ENCODE measurements at places on chromosomes 4 and X.

- no peak for DNase-seq
Observed at GRCh38 chr4:76830964-76831703, 66.8 kb downstream of the SOWAHB start.

GRCh38 chr4:5192678-5193077 is 141.4 kb downstream of the STK32B start:
- no peak for DNase-seq

DNA sequence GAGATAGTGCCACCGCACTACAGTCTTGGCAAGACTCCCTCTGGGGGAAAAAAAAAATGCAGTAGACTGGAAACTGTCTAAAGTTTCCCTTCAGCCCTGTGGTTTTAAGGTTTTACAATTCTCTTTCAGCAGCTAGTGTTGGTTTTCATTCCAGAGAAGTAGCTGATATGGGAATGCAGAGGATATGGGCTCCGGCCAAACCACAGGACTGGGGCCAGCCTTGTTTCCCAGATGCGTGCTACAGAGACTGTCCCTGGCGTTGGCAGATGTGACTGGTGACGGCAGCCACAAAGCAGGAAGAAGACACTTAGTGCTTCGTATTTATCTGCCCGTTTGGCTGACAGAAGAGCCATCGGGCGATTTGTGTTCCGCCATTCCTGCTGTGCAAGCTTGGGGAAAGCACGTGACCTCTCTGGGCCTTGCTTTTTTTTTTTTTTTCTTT is 43.2 kb downstream of the ZBTB49 start:
- DNase-seq: peak; percentile 91

GRCh38 chrX:47840111-47840510 is 3.4 kb downstream of the ZNF81 start:
- DNase-seq: no peak

DNA sequence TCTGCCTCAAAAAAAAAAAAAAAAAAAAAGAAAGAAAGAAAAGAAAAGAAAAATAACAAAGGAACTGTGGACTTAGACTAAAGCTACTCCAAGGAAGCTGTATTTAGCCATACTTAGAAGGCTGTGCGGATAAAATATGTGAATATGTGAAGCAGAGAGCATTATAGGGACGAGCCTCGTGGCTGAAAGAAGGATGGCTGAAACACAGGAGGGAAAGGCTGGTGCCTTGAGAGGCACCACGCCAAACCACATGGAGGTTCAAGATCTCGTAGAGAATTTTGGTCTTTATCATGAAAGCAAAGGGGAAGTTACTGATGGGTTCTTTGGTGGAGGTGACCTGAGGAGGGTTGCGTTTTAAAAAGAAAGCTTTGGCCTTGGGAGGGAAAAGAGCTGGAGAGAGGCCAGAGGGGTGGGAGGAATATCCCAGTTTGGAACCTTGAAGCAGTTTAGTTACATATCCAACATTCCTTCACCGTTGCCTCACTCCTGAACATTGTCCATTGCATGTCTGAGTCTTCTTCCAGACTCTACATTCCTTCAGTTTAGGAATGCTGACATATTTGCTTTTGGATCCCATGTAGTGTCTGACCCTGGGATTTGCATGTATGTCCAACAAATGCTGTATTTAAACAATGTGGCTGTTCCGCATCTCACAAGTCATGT is 82.5 kb downstream of the CPE start:
- DNase-seq: no peak

Measured in hematopoietic multipotent progenitor cell treated with erythropoietin and hydrocortisone succinate and interleukin-3 and kit ligand, for 6 days (in vitro differentiated cells).